ENCODE measurements at places on chromosomes 3 and 15. TPM values are rescaled to one million over a fixed set of nuclear protein-coding genes. Genes with fewer than 3 reads are reported as not detected.

- DNase-seq, result no peak
Observed at GRCh38 chr3:86168512-86168911, 822.4 kb downstream of the VGLL3 start.

- no peak for DNase-seq
Observed at GRCh38 chr3:54299169-54299935, 177.0 kb downstream of the CACNA2D3 start.

DNA sequence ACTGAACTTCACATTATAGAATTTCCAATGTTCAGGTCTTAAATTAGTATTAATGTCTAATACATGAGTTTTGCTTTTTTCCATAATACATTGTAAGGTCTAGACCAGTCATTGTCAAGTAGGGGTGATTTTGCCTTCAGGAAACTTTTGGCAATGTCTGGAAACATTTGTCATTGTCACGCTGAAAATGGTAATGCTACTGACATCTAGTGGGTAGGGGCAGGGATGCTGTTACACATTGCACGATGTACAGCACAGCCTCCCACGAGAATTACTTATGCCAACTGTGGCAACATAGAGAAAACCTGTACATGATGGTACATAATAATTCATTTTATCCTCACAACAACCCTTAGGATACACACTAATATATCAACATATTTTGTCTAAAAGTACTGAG, 384.1 kb downstream of the CADM2 start:
- DNase-seq, result no peak

OSBPL10 gene
- 6.8 TPM for total RNA-seq

- DNase-seq, result no peak
Observed at GRCh38 chr3:127702151-127702578, 29.4 kb downstream of the ABTB1 start.

DNA sequence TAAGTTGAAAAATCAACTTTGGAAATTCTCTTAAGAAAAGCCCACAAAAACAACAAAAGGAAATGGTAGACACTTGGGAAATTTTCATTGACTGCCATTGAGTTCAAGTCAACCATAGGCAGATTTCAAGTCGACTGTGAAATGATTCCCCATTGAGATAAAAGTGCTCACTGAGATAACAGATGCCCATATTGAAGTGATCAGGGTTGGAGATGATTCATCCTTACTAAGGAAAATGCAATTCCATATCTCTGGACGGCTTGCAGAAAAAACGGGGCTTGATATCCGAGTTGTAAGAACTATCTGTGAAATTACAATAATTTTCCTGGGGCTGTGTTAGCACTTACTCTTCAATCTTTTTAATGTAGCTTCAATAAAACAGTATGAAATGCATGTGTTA, 373.1 kb upstream of the THRB start:
- DNase-seq, result no peak

Data from activated T-cell treated with anti-CD3 and anti-CD28 coated beads, Interleukin-2, amount 50 U/mL, for 4 hours (primary cell).